ENCODE measurements at places on chromosomes 4 and X.

GRCh38 chrX:131792356-131792749 is 230.7 kb upstream of the STK26 start:
- no peak for DNase-seq

DNA sequence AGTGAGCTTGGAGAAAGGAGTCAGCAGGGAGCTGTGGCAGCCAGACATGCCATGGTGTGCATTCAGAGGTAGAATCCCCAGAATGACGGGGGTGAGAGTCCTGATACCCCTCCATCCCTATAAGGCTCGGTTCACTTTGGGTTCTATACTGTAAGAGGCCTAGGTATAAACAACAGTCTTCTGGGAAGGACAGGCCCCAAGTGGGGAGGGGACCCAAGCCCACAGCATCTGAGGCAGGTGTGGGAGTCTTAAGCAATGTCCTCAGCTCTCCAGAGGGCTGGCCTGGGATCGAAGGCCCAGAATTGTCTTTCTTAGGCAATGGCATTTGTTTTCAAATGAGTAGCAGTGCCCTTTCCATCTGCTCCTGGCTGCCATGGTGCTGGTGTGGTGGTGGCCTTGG is 50.2 kb upstream of the MAMLD1 start:
- DNase-seq = no peak

- no peak for DNase-seq
Measured at GRCh38 chr4:10694828-10695209, 10.3 kb upstream of the CLNK start.

DNA sequence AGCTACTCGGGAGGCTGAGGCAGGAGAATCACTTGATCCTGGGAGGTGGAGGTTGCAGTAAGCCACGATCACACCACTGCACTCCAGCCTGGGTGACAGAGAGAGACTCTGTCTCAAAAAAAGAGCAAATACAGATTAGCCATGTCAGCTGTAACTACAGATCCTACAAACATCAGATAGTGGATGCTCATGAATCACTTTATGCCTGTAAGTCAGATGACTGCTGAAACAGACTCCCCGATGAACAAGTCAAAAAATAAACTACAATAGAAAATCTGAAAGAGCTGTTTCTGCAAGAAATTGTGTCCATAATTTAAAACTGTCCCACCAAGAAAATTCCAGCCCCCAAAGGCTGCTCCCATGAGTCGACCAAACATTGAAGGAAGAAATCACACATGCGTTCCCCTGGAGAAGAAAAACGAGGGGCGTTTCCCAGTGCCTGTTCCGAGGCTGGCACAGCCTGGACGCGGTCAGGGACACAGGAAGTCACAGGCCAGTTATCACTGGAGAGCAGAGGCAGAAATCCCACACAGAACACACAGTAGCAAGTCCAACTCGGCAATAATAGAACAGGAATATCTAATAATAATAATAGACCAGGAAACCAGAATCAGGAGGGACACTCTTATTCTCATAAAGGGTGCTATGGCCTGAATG is 30.0 kb upstream of the GTPBP6 start:
- DNase-seq = no peak

- DNase-seq = no peak
Measured at GRCh38 chrX:17471121-17471520, 96.1 kb downstream of the NHS start.

DNA sequence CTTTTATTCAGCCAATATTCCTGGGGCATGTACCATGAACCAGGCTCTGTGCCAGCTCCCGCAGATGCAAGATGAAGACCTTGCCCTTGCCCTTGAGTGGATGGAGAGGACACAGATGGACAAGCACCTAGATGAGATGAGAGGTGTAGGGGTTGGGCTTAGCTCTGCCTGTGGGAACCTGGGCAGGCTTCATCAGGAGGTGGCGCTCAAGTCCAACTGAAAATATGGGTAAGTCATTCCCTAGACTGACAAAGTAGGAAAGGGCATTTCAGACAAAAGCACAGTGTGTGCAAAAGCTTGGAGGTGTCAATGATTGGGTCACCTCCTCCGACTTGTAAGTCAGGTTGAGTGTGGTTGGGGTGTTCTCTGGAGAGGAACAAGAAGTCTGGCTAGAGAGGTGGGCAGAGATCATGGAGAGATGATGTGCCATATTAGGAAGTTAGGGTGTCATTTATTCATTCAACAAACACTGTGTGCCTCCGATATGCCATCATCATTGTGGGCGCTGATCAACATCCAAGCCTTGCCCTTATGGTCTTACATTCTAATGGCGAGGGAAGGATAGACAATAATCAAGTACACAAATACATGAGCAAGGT is 64.6 kb downstream of the ANAPC4 start:
- DNase-seq = no peak

DNA sequence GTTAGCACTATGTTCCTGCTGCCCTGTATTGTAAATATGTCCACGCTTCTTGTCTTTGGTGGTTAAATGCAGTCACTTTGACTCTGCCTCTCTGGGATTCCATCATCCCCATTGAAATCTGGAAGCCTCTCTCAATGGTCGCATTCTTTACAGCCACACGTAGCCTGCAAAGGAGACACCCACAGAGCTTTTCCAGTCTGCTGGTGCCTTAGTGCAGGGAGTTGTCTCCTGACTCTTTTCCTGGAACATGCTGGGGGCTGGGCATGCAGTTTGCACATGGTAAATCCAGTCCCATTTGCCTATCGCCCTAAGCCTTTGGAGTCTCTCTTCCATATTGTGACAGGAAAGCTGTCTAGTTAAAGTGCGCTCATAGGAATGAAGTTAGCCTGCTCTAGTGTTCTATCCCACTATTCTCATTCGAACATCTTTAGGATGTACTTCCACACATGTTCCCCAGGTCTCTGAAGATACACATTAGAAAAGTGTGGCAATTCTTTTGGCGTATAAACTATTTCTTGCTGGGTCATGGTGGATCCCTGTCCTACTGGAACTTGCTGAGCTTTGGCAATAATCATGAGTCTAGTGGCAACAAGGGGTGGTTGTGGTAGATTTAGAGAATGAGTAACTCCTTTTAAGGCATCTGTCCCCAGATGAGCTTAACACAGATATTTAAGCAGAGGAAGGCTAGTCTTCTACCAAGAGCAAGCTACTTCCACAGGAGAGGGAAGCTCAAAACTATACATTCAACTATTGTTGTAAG is 33.7 kb downstream of the COQ2 start:
- DNase-seq = no peak

- DNase-seq = no peak
Measured at GRCh38 chr4:73936969-73937368, 44.9 kb downstream of the PF4 start.
